ENCODE measurements at places on chromosomes 12 and 14.

DNA sequence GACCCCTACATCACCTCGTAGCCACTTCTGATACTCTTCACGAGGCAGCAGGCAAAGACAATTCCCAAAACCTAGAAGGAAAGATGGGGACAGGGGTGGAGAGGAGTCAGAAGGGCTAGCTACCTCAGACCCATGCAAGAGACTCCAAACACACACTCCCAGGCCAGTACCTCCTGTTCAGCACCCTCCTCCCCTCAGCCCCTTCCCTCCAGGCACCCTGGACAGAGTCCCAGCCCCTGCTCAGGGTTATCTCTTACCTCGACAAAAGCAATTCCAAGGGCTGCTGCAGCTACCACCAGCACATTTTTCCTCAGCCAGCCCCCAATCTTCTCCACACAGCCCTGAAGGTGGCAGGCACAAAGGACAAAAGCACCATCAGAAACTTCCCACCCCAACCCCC, 3.3 kb downstream of the CD63 start:
- DNase-seq = no peak

DNA sequence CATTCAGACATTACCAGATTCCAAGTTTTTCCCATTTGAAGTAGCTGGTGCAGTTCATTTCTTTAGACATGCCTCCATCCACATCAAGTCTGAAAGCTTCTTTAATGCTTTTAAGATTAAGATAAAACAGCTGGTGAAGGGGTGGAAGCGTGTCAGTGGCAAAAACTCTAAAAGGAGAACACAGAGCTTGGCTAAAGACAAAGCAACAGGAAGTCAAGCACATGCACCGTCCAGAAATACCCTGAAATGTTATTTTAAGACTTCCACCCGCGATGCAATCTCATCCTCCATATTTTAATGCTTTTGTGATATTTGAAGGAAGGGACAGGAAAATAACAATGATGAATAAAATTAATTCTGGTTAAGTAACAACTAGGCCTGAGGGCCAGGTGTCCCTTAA, 31.8 kb downstream of the PPM1H start:
- DNase-seq = no peak

- DNase-seq = peak; percentile 30
Observed at GRCh38 chr12:89674326-89674942, 34.2 kb downstream of the ATP2B1 start.

DNA sequence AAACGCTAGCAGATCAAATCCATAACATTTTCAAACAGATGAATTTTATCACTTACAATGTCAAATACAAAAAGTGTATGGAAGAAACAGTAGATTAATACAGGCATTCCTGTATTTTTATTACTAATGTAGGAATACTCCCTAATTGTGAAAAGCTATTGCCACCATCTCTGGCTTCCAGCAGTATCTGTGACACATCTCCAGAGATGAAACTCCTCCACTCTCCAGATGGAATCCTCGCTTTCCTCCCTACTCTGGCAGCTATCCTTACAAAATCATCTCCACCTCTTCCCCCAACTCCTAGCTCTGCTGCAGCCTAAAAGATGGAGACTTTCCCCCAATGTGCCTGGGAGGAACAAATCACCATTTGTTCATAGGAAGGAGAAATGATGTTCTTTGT, 211.4 kb downstream of the SSPN start:
- no peak for DNase-seq

DNA sequence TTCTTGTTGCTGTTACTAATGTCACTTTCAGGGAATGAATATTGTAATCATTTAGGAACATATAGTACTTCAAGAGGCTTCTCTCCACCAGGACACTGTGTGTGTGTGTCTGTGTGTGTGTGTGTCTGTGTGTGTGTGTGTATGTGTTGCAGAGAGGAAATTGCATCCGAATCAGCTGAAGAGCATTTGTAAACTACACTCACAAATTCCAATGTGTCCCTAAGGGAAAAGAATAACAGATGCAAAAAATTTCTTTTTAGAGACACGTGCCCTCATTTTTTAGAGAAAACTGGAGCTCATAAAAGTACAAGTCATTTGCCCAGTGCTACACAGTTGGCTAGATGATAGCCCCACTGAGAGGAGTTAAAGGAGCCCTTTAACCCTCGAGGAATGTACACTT, 168.8 kb downstream of the ANO4 start:
- DNase-seq = no peak

DNA sequence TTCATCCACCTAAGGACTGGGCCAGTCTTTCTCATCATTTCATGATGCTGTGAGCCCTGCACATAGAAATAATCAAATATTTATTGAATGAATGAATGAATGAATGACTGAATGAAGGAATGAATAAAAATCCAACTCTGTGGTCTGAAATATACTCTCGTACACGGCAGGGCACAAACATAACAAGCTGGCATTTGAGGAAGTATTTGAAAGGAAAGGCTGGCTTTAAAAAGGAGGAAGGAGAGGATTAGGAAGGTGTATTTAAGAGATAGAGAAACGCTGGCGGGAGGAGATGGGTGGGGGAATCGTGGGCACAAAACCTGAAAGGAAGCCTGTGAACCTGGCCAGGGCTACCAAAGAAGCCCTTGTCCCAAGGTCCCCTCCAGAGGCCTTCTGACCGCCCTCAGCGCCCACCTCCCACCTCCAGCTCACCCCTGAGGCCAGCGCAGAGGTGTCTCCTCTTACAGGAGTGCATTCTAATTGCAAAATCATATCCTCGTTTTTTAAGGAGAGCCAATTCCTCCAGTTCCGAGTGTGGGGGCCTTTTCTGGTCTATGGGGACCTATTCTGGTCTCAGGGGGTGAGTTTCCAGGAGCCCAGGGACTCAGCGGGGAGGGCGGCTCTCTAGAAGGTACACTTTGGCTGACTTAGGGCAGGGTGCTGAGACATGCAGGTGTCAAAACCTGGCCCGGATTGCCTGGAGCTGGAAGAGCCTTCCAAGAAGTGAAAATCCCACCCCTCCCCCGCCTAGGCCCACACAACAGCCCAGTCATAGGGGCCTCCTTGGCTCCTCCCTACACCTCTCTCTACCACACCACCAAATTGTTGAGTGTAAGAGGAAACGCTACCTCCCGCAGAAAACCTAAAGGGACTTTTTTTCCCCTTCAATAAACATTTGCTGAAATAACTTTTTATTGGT, 8.7 kb upstream of the JDP2 start:
- no peak for DNase-seq

GRCh38 chr12:49990273-49990672, 17.5 kb downstream of the AQP6 start:
- no peak for DNase-seq

GRCh38 chr12:65505386-65506121, 227.1 kb downstream of the MSRB3 start:
- no peak for DNase-seq

GRCh38 chr14:92922155-92922735, 705 bp upstream of the CHGA start:
- DNase-seq = no peak

- no peak for DNase-seq
Observed at GRCh38 chr12:132579744-132580143, 30.6 kb downstream of the LRCOL1 start.

- no peak for DNase-seq
Observed at GRCh38 chr12:62910549-62911169, 24.3 kb downstream of the PPM1H start.

DNA sequence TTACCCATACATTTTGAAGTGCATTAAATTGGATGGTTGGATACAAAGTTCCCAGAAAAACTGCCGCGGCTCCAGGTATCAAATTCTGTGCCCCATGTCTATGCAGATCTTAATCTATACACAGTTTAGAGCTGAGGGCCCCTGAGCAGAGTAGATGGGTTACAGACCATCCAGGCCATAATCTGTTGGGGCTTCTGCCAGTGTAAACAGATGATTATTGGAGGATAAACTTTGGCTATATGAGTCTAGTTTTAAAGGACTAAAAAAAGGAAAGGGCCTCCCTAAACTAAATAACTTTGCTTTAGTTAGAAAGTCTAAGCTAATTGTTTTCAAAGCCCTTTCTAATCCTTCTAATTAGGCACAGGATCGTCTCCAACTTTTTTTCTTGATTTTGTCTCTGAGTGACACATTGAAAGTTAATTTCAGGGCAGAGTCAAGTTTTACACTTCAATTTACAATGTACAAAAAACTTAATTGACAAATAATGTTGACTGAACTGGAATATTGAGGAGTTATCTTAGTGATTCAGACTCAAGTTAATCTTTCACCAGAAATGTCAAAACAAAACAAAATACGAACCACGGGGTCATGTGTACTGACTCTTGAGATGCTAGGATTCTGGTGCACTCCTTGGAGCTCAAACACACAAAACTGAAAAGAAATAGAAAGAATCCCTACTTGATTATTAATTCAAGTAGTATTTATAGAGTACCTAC, 133.9 kb upstream of the SCAF11 start:
- no peak for DNase-seq

GRCh38 chr14:62616668-62617067, 428.6 kb downstream of the KCNH5 start:
- DNase-seq = no peak

DNA sequence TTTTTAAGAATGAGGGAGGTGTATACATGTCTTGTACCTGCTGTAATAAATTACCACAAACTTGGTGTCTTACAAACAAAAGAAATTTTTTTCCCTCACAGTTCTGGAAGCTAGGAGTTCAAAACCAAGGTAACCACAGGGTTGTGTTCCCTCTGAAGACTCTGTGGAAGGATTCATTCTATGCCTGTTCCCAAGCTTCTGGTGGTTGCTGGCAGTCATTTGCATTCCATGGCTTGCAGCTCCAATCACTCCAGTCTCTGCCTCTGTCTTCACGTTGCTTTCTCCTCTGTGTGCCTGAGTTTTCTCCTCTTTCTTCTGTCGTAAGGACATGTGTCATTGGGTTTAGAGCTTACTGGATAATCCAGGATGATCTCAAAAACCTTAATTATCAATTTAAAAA, 15.4 kb upstream of the ZNF641 start:
- no peak for DNase-seq

DNA sequence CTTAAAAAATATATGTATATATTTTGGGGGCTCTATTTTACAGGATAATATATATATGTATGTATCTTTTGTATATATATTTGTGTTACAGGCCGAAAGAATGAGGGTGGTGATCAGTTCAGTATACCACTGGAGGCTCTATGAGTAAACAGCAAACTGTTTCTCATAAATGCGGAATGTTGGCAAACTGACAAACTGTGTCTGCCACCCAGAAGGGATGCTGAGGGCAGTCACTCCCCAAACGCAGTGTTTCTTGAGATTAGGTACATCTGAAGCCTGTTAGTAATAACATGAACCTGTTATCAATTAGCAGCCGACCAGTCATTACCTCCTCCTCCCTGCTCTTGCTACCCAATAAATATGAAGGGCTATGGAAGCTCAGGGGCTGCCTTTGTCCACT, 20.8 kb downstream of the TNFAIP2 start:
- DNase-seq = no peak

DNA sequence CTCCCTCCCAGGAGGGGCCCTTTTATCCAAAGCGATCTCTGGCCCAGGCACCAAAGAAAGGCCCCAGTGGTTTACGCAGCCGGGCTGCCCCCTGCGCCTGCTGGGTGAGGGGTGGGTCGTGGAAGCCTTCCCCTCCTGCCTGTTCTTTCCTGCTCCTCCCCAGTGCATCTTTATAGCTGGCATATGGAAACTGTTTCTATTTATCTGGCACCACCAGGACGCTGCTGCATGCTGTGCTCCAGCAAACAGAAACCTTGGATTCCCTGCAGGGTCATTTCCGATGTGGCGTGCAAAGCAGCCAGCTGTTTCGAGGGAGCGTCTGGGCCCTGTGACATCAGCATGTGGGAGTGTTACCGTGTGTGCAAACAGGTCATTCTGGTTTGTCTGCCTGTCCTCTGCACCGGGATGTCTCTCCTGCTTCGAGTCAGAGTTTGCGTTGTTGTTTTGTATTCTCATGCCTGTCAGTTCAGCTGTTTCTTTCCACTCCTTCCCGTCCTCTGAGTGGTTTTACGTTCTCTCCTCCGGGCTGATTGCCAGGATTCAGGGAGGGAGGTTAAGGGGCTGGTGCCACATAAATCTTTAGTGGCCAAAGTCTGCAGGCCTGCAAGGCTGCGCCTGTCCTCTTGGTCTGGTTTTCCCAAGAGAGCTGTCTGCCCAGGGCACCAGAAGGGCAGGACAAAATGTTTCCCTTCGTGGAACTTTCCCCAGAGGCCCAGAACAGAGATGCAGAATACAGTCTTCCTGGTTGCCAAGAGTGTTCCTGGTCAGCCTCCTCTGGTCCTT, 24.6 kb downstream of the TPCN1 start:
- no peak for DNase-seq

- no peak for DNase-seq
Observed at GRCh38 chr12:41563051-41563450, 374.9 kb downstream of the PDZRN4 start.

DNA sequence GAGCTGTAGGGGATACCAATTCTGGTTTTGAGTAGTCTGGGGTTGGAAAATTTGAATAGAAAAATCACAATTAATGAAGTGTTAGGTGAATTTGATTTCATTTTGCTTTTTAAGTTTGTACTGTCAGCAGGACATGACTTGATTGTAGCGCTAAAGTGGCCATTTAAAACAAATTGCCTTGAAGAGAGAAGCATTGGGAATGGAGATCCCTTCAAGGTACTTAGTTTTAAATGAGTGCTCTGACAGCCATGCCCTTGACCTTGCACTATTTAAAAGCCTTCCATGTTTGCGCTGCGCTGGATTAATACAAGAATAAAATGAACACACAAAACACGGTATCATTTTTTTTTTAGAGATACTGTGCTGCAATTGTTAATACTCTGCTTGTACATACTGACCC, 345.9 kb downstream of the NAV3 start:
- DNase-seq = no peak

DNA sequence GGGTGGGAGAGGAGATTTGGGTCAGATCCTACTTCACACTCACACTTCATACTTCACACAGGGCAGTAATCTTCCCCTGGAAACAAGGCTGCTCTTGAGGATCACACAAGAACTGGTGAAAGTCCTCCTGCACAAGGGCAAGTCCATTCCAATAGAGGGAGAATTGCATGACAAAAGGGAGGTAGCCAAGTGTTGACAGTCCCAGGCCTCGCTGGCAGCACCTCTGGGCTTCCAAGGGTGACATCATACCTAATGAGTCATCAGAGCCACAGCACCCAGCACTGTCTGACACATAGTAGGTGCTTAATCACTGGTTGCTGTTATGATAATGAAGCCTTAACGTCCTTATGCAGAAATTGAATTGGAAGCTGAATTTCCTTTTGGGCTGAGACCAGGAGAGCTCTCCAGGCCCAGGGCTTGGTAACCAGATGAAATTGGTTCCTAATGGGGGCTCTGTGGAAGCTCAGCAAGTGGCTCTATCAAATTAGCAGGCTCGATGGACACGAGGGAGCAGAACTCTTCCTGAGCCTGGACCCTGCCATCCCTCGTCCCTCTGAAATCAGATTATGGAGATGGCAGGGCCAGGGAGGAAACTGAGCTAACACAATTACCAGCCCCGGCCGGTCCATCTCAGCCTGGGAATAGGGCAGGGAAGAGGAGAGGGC, 58.8 kb upstream of the ACTN1 start:
- DNase-seq = no peak

GRCh38 chr12:6751767-6752166, 1.2 kb downstream of the MLF2 start:
- DNase-seq = no peak

GRCh38 chr12:17372508-17372907, 717.5 kb downstream of the RERGL start:
- no peak for DNase-seq

Measured in CD8-positive, alpha-beta T cell (primary cell).